A549 treated with dexamethasone at 1 μM for 4 hours (cell line): ENCODE measurements at places on chromosomes 4 and X. TPM values are rescaled to one million over a fixed set of nuclear protein-coding genes. Genes with fewer than 3 reads are reported as not detected.

The IKBKG gene
- 30.1 to 42.7 TPM (median 40.9 TPM) in 5 replicates for total RNA-seq

The ZMYM3 gene
- total RNA-seq: 10.6 to 14.5 TPM (median 12.9 TPM) in 5 replicates

The IL21 gene
- total RNA-seq: not detected in 5 replicates

The SETD7 gene
- total RNA-seq: 38.3 to 52.4 TPM (median 44.3 TPM) in 5 replicates

The FAM47A gene
- not detected in 5 replicates for total RNA-seq

The PCDH7 gene
- total RNA-seq: 0.07 to 0.14 TPM (median 0.12 TPM) in 5 replicates

The CWH43 gene
- total RNA-seq: not detected in 5 replicates

The TRIM2 gene
- total RNA-seq: 0.54 to 1.1 TPM (median 0.98 TPM) in 5 replicates

The BTK gene
- total RNA-seq: 0.12 to 0.20 TPM (median 0.20 TPM) in 4 of 5 replicates, not detected in the other

The AFP gene
- total RNA-seq: 1.4 to 2.6 TPM (median 1.8 TPM) in 5 replicates

The SPANXN1 gene
- total RNA-seq: not detected in 5 replicates

The HS6ST2 gene
- total RNA-seq: 0.08 to 0.21 TPM (median 0.15 TPM) in 5 replicates

The ZNF732 gene
- not detected in 5 replicates for total RNA-seq

The UGT2B10 gene
- 0.05 TPM in 1 of 5 replicates, not detected in the others for total RNA-seq

The EFHC2 gene
- total RNA-seq: 0.20 to 0.46 TPM (median 0.27 TPM) in 5 replicates
